ENCODE measurements at places on chromosomes 5 and 9.

- no peak for DNase-seq
Observed at GRCh38 chr5:149646564-149646963, 65.3 kb downstream of the ARHGEF37 start.

- DNase-seq, result no peak
Observed at GRCh38 chr5:154934881-154935280, 3.1 kb downstream of the GEMIN5 start.

DNA sequence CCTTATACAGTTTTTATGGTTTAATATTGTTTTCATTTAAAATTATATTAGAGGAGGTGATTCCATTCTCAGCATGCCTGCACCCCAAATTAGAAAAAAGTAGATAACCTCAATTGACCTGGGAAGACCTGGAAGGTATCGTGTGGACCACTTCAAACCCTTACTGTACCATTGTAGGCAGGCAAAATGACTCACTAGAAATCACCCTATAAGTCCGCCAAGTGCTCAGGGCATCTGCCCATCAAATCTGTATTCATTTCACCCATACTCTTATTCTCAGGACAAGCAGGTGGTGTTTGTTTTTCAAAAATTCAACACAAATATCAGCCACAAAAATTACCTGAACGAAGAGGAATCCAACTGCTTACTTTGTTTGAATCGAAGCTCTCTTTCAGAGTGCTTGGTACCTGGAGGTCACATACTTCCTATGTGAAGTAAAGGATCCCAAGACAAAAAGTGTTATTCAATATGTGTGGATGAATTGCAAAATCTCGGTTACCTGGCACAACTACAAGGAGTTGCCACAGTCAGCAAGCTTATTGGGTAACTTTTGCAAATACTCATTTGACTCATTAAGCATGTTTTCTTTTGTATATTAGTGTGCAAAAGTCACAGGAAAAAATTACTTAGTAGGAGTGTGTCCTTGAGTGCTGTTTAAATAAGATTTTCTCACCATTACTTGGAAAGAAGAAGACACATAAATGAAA, 216.2 kb downstream of the ENC1 start:
- DNase-seq, result no peak

GRCh38 chr5:71982717-71983395, 124.4 kb upstream of the MAP1B start:
- DNase-seq, result no peak

- no peak for DNase-seq
Observed at GRCh38 chr5:17275289-17276158, 58.1 kb downstream of the BASP1 start.

DNA sequence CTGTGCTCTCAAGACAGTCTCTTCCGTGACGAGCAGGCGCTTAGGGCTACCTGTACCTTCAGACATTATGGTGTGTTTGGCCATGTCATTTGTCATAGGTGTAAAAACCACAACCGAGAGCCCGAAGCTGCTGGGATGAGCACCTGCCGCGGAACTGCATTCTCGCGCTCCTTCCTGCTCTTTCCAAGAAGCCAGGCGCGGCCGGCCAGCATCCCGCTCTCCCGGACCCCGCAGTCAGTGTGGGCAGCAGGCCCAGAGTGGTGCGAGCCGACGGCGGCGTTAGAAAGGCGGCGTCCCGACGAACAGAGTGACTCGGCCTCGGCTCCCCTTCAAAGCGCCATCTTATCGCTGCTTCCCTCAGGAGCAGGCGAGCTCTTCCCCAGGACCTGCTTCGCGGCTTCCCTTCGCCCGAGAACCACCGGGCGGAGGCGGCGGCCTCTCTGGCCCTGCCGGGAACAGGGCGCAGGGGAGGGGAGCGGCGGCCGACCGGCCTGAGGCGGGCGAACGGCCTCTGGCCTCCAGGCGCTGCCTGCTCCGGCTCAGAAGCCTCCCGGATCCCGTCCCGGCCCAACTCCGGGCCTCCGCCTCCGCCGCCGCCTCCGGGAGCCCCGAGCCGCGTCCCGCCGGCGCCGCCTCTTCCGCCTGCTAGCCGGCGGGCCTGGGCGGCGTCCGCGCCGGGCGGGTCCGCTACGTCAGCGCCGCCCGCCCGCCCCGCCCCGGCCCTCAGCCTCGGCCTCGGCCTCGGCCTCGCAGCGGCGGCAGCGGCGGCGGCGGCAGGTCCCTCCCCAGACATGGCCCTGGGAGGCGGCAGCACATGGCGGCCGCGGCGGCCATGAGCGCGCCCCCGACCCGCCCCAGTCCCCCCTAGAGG, at the start of gene FAM120A:
FAM120A (plus strand) TSS at position 741 of the 871 bp plus-strand sequence. CDS start 231 bp downstream, outside the sequence.
- DNase-seq, result peak; percentile 71

GRCh38 chr9:114078021-114078780, at the start of gene AMBP:
TSS of gene AMBP (minus strand) at chr9:114078300. CDS start at chr9:114078209, 91 bp downstream.
- no peak for DNase-seq

DNA sequence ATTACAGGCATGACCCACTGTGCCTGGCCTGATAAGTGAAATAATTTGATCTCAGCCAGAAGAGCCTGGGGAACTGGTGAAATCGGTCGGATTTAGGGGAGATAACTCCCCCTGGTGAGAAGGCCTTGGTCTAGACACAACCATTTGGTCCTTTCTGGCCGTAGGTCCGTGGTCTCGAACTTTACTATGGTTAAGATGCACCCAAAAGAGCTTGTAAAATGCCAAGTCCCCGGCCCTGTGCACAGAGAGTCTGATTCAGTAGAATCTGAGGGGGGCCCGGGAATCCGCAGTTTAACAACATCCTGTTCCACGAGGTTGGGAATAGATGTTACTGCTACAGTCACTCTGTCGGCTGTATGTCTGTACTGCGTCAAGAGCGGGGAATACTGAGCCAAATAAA, 140.7 kb downstream of the C9orf50 start:
- DNase-seq, result no peak

GRCh38 chr9:129334105-129334935, 156.3 kb upstream of the IER5L start:
- DNase-seq, result no peak

GRCh38 chr9:35489313-35490154, at the start of gene RUSC2:
TSS of gene RUSC2 (plus strand) at chr9:35490111. CDS start at chr9:35546522, 56,411 bp downstream.
- DNase-seq, result peak; percentile 41

DNA sequence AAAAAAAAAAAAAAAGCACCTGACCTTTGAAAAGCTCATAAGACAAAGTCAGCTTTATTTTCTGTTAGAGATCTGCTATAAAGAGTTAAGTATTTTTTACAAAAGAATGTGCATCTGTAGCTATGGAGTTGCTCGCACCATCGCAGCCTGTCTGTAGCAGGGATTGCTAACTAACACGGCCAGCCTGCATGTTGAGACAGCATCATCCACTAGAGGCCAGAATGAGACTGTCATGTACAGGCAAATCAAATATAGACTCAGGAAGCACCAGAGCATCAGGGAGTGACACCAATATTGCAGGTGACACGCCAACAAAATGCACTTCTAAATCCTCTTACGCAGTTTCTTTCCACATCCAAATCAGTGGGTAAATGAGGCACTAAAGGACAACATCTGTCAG, 136.3 kb upstream of the RASEF start:
- DNase-seq, result no peak

Data from stimulated activated CD4-positive, alpha-beta T cell treated with anti-CD3 and anti-CD28 coated beads, Interleukin-12 subunit alpha, Interleukin-12 subunit beta, amount 100 ng/mL, for 4 hours (primary cell).